Lung microvascular endothelial cell (primary cell): ENCODE measurements at places on chromosomes 12 and 14. TPM values are rescaled to one million over a fixed set of nuclear protein-coding genes. Genes with fewer than 3 reads are reported as not detected.

The PPP1R13B gene
- total RNA-seq: 8.5 and 14.7 TPM in 2 replicates

The CCDC85C gene
- total RNA-seq: 1.6 and 2.8 TPM in 2 replicates

The ENDOU gene
- under 0.01 TPM in 1 of 2 replicates, not detected in the other for total RNA-seq

The NKX2-1 gene
- total RNA-seq: under 0.01 TPM in 1 of 2 replicates, not detected in the other
